ENCODE measurements at places on chromosomes 11 and 22.
A peak's percentile ranks its signal among the peaks of the same experiment; 100 is the strongest.

DNA sequence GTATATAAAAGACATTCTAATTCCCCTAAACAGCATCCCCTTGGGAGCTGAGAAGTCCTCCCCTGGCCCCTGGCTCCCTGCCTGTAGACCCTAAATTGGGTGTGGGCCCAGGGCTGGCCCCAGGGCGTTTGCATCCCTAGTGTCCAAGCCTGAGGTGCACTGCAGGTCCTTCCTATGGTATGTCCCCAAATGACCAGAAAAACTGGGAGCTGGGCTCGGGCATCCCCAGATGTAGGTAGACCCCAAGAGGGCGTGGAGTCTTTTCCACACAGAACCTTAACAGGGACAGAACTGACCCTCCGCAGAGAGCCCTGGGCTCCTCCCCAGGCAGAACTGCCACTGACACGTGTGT, 782 bp upstream of the OSBPL5 start:
- no peak for DNase-seq

GRCh38 chr11:44608991-44609782, 43.7 kb downstream of the CD82 start:
- no peak for DNase-seq

DNA sequence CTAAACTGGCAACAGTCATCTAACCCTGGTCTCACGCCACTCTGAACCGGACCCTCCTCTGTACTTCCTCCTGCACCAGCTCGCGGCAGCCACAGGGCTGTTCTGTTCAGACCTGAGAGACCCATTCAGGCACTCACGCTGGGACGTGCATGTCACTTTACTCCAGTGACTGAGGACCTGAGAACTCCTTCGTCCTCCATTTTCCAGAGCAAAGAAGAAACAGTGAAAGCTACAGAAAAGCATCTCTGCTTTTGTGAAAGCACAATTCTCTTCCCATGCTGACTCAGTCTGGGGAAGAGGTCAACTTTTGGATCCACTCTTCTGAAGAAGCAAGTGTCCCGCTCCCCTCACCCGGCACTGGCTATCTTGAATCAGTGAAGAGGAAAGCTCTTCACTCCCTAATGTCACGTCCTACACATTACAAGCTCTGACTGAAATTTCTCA, 24.5 kb downstream of the PISD start:
- DNase-seq, result peak; percentile 15

GRCh38 chr22:30013201-30013600, 67.1 kb upstream of the HORMAD2 start:
- peak; percentile 53 for DNase-seq

DNA sequence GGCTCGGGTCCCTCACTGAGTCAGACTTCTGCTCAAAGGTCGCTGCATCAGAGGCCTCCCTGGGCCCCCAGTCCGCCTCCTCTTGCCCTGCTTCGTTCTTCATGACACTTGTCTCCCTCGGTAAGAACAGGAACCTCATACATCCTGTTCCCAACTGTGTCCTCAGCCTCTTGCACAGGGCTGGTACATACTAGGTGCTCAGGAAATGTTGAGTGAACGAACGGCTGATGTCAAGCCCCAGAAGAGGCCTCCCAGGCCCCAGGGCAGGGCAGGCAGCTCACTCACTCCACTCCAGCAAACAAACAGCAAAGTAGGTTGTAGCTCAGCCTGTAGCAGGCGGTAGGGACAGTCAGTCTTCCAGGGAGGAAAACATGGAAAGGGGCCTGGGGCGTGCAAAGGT, 17.2 kb downstream of the SYNGR1 start:
- no peak for DNase-seq

GRCh38 chr22:46281866-46282678, 14.3 kb downstream of the TTC38 start:
- DNase-seq, result no peak

GRCh38 chr11:47971501-47971900, 8.9 kb upstream of the PTPRJ start:
- no peak for DNase-seq

DNA sequence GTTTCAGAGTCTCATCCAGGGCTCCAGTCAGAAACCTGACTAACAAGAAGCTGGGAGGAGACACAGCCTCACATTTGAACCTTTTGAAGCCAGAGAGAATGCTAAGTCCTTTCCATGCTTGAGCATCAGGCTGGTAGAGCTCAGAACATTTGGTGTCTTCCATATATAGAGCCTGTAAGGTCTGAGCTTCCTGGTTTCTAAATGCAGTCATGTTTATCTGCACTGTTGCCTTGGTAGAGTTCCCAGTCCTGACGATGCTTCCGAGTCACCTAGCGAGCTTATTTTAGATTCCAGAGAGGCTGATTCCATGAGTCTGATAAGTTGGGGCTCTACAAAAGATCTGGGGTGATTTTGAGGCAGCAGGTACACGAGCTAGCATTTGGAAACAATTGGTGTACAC, 68.4 kb upstream of the SORL1 start:
- DNase-seq, result peak; percentile 77

GRCh38 chr22:42787357-42787736, 66.7 kb upstream of the A4GALT start:
- no peak for DNase-seq

GRCh38 chr22:27306771-27307170, 494.8 kb downstream of the MN1 start:
- DNase-seq, result peak; percentile 0

- DNase-seq, result peak; percentile 96
Measured at GRCh38 chr11:47524291-47524874, 28.5 kb downstream of the CELF1 start.

DNA sequence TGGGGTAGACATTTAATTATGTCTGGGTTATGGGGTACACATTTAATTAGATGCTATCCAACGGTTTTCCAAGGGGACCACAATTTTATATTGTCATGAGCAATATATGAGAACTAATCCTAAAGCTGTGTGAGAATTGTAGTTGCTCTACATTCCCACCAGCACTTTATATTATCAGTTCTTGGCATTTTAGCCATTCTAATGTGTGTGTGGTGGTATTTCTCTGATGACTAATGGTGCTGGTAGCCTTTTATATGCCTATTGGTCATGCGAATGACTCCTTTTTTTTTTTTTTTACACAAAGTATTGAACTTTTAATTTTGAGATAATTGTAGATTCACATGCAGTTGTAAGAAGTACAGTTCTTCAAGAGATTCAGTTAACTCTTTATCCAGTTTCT, 26.2 kb downstream of the TMEM135 start:
- no peak for DNase-seq

DNA sequence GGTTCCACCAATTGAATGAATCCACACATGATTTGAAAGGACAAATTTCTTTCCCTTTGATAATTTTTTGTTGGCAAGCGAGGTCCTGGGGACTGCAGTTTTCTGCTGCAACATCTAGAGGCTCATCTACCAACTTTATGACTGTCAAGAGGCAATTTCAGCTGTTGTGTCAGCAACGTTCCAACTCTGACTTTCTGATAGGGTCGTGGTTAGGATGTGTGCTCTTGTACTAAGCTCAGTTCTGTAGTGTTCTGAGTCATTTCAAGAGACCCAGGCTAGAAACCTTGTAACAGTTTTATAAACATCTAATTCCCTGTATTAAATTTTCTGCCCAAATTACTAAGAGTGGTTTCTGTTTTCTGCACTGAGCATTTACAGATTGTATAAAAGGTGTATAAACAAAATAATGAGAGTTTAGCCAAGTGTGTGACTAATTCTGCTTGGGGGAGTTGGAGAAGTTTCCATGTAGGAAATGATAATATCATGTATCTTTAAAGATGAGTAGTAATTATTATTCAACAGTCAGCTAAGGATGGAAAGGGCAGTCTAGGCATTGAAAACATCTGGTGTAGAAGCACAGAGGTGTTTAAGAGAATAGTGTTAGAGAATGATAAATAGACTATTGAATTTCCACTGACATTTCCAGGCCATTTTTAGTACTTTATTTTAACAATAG, 72.2 kb downstream of the RBMXL2 start:
- no peak for DNase-seq

GRCh38 chr22:43276321-43276720, 66.9 kb downstream of the SCUBE1 start:
- no peak for DNase-seq

DNA sequence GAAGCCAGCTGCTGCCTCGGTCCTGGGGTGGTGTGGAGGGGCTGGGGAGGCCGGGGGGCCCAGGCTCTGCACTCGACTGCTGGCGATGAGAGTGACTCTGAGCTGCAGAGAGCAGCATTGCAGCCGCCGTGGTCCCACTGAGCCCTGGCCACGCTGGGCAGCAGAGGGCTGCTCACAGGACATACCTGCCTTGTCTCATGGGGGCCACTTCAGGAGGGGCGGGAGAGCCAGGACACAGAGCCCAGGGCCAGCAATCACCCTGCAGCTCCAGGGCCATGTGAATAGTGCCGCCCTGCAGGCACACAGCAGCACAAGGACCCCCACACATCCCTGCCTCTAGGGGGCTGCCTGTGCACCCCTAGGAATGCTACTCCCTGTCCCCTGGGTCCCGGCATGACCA, 147.0 kb downstream of the CRYBB2 start:
- DNase-seq, result no peak

DNA sequence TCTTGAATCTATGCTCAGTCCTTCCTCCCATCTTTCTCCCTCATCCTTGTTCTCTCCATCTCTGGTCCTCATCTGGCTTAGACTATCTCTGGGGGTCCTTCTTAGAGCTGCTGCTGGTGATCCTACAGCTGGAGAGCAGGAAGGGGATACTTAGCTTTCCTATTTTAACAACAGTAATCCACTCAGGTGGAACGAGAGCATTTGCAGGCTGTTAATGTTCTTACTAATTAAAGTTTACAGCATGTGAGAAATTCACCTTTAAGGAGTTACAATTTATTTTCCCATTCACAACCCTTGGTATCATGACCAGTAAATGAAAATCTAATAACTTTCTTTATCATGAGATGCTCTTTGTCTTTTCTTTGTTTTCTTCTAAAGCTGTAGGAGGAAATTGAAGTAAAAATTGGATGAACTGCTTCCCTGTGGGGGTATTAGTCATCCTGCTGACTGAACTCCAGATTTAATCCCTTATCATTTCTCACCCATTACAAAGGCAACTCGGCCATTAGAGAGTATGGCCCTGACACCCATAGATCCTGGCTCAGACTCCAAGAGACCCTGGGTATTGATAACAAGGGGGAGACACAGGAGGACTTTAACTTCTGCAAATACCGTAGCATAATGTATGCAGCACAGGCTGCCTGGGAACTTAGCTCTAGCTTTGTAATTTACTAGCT, 37.6 kb upstream of the MTNR1B start:
- DNase-seq, result no peak

- no peak for DNase-seq
Measured at GRCh38 chr11:7449211-7449840, 36.0 kb upstream of the OLFML1 start.

DNA sequence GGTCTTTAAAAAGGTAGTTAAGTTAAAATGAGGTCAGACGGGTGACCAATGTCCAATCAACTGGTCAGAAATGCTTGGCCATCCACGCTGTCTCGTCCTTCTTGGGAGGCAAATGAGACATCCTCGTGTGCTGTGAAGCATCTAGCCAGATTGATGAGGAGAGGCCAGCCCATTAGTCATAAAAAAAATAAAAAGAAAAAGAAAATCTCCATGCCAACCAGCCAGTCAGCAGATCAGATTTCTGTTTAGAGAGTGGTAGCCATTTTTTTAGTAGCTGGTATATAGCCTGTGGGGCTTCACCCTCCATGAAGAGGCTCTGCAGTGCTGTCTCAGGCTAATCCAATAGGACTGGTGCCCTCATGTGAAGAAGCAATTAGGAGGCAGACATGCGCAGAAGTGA, 343.1 kb upstream of the SYN3 start:
- no peak for DNase-seq

- no peak for DNase-seq
Measured at GRCh38 chr22:37282385-37282677, at the start of gene CYTH4. TSS of gene CYTH4 (plus strand) at chr22:37282508. CDS start at chr22:37282570, 62 bp downstream.

DNA sequence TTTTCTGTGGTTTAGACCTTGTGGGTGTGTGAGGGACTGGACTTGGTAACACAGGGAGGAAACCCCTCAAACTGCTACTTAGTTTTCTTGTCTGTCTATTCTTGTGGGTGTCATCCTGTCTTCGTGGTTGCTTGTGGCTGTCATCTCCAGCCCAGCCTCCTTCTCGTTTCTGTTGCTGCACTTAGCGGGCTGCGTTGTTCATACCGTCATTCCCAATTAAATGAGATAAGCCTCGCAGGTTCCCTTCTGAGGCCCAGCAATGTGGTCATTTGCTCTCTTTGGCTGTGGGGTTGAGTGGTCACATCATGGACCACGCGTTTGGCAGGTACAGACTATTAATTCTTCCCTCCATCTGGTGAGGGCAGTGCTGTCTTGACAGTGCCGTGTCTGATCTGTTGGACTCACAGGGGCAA, 18.8 kb downstream of the PANX1 start:
- DNase-seq, result no peak

DNA sequence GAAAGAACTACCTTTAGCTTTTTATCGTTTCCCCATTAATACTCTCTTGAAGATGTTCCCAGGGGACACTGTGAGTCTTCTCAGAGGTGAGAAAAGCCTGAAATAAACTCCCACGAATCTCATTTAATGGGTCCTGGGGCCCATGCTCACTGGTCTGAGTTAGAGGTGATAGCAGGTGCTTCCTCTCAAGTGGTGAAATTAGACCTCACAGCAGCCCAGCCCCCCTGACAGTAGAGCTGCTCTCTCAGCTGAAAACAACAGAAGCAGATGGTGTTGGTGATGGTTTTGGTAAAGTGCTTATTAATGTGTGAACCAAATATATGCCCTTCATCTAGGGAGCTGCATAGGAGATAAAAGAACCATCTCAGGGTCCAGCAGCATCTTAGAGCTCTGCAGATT, 76.8 kb upstream of the VPREB1 start:
- DNase-seq, result no peak

GRCh38 chr11:130397780-130398179, 30.6 kb downstream of the ADAMTS8 start:
- no peak for DNase-seq
